ENCODE measurements at places on chromosomes 11 and 22.

- no peak for DNase-seq
Observed at GRCh38 chr11:93271596-93271995, 58.9 kb upstream of the DEUP1 start.

DNA sequence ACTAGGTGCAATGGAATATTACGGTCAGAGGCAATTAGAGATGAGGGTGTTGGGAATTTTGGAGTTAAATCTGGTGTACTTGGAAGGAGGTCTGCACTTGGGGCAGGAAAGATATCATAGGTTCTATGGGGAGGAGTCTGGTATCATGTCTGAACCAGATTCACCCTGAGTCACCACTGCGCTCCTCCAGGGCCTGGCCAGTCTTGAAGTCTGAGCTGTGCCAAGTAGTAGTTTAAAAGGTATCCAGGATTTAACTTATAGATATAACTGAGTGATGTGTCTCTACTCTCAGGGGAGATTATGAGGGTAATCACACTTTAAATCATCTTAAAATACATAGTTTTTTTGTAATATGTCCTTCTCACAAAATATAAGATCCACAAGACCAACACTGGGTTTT is 6.6 kb downstream of the CNGA4 start:
- no peak for DNase-seq

- DNase-seq, result no peak
Observed at GRCh38 chr11:68927280-68928135, 23.8 kb downstream of the IGHMBP2 start.

- DNase-seq, result no peak
Observed at GRCh38 chr22:19770349-19771220, 10.0 kb downstream of the TBX1 start.

DNA sequence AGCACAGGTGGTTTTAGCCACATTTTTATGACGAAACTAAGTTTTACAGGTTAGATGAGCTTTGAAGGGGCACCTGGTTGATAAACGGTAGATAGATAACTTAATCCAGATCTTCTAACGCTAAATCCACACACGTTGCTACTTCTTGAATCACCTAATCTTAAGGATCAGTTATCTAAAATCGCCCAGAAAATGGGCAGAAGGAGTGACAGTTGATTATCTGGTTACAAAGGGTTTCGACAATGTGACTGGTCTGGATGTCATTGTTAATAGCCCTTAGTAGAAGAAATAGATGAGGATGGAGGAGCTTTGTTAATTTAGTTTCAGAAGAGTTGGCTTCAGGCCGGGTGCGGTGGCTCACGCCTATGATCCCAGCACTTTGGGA is 43.7 kb downstream of the SCGB1A1 start:
- no peak for DNase-seq

DNA sequence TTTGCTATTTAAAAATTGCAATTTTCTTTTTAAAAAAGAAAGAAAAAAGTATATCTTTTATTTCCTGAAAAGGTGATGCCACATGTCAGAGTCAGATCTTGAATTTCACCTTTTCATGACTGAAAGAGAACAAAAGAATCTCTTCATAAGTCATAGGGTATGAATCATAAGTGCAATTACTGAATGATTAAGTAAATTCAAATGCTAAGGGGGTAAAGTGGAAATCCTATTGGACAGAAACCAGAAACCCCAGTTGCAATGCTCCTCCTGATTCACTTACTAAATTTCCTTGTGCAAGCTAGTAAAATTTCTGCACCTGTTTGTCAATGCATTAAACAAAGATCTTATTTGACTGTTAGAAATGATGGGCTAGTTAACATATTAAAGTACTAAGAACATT is 8.2 kb upstream of the PRRG4 start:
- DNase-seq, result no peak

- no peak for DNase-seq
Observed at GRCh38 chr11:11984563-11984962, 23.9 kb downstream of the DKK3 start.

DNA sequence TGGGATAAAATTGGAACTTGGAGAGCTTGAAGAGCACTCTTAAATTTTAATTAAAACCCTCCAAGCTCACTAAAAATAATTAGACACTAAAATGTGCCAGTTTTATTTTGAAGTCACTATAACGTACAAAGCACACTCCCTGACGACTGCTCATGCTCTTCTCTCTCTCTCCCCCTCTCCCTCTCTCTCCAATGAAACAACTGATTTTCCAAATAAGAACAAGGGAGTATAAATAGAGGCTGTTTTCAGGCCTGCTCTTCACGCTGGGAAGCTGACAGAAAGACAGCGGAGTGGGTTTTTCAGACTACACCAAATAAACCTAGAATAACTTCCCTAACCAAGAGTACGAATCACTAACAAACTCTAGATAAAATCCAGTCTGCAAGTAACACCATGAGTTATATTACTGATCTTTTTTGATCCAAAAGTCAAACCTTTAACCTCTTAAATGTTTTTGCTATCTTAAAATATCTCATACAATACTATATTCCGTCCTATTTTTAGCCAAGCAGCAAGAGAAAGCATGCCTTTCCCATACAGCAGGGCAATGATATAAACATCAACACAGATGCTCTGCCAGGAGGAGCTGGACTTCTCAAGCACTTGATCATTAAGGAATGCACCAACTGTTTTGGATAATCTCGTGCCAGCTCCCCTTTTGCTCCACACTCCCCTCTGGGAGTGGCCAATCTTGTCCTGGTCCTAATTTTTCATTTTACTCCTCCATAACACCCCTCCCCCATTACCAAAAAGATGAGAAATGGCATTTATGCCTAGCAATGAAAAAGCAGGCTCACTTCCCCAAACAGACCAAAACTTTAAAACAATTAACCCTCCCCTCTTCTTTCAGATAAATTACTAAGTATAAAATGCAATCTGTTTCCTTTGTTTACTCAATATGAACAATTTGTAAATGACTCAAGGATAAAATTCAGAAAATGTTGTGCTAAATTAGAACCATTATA is 116.9 kb downstream of the SOX6 start:
- DNase-seq, result no peak

GRCh38 chr11:57662893-57663292 is 5.0 kb upstream of the ZDHHC5 start:
- no peak for DNase-seq

- no peak for DNase-seq
Observed at GRCh38 chr22:31138126-31138525, 2.2 kb downstream of the PLA2G3 start.

- no peak for DNase-seq
Observed at GRCh38 chr11:47616726-47617416, 22.7 kb upstream of the C1QTNF4 start.

DNA sequence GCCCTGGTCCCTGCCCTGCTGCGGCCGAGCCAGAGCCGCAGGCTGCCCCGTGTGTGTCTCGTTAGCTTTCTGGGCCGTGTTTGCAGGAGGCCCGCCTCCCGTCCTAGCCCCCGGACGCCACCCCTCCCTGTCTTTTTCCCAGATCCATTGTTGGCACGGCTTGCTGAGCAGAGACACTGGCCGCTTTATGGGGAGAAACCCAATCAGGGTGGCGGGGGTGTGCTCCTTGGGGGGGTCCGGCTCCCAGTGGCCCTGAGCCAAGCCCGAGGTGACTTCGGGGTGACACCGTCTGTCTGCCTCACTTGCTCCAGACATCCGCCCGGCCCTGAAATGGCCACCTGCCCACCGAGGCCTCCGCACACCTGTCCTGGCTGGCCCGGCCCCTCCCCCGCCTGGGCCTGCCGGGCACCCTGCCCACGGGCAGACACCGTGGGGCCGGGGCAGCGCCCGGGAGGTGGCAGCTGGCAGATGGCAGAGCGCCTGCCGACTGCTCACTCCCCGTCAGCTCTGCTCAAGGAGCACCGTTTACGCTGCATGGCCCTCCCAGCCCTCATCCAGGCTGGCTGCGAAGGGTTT is 43.1 kb upstream of the PPARA start:
- DNase-seq, result no peak

Measured in stimulated activated CD4-positive, alpha-beta T cell treated with anti-CD3 and anti-CD28 coated beads, Interleukin-1b, Interleukin-23, amount 100 ng/mL, for 1 hour (primary cell).